ENCODE measurements at places on chromosomes 12 and 14.

- DNase-seq = no peak
Measured at GRCh38 chr12:101945369-101946232, 68.2 kb downstream of the DRAM1 start.

GRCh38 chr12:121811434-121812319 lies 7.9 kb downstream of the SETD1B start:
- no peak for DNase-seq

- no peak for DNase-seq
Measured at GRCh38 chr12:55637467-55637866, 775 bp downstream of the OR10P1 start.

- no peak for DNase-seq
Measured at GRCh38 chr12:10982244-10982643, 4.5 kb downstream of the TAS2R50 start.

- DNase-seq = no peak
Measured at GRCh38 chr14:95303552-95303951, 16.2 kb downstream of the CLMN start.

DNA sequence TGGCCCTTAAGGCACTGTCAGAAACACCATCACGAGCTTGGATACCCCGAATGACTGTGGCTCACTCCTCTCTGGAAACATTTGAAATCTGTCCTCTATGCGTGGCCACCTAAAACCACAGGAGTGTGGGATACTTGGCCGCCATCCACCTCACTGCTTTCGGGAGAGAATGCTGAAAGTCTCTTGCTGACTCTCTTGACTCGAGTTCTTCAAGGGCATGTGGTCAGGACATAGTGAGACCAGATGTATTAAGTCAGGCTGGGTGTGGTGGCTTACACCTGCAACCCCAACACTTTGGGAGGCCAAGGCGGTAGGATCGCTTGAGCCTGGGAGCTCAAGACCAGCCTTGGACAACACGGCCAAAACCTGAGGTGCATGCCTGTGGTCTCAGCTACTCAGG lies 174.7 kb upstream of the ALG10B start:
- DNase-seq = no peak

- no peak for DNase-seq
Measured at GRCh38 chr12:111211910-111212757, 156.8 kb downstream of the PHETA1 start.

DNA sequence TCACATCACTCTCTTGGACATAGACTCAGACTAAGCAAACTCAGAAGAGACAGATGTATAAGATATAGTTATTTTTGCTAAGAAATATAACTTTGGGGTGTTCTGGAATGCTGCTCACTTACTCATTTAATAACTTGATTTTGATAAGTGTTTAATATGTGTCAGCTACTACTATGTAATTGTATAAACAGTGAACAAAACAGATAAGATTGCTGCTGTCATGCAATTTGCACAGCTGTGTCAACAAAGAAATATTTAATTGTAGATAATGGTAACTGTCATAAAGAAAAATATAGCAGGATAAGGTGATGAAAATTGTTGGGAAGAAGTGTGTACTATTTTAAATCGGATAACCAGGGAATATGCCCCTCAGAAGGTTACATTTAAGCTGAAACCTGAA lies 84.1 kb upstream of the ZDHHC17 start:
- DNase-seq = no peak

DNA sequence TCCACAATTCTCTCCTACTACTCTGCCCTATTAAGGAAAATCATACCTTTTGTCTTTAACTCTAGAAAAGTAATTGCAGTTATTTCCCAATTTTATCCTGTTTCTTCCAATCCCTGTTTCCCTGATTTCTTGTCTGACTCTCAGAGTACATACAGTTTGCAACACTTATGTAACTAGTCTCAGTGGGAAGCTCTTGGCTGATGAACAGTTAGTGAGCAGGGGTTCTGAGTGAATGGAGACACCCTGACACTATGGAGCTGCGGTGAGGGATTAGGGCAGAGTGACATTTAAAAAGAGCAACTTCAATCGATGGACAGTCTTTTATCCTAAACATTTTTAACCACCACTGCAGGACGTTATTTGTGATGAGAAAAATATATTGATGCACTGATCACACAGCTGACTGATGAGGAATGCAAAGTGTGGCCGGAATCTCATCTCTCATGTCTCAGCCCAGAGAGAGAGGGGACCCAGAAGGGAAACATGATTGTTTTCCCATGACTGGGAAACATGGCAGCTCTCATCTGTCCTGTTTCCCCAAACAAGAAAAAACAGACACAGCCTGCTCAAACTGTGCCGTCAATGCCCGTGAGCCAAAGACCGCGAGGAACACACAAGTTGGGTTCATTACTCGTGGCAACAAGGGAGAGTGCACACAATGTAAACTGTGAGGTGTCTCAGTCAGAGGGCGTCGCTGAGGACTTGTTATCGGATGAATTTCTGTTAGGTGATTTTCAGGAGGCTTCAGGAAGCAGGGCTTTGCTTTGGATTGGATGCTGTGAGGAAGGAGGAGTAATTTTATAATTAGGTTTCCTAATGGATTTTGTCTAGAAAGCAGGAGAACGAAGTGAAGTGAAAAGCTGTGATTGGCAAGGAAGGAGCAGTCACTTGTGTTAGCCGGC lies 5.2 kb upstream of the SLC6A13 start:
- no peak for DNase-seq

DNA sequence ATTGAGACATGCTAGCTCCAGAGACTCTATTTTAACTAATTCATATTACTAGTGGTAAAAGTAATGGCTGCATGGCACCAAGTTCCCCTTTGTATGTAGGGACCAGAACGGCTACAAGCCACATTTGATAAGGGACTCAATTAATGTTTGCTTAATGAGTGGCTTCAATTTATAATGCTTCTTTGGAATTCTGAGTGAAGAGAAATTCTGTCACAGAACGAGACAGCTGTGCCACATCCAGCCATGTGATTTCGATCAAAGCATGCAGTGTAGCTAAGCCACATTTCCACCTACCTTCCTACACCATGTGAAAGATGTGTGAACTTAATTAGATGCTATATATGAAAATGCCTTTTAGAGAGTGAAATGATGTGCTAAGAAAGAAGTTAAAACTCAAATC lies 217.4 kb downstream of the ACSS3 start:
- no peak for DNase-seq

- DNase-seq = no peak
Measured at GRCh38 chr12:58671196-58671595, 249.1 kb downstream of the LRIG3 start.

DNA sequence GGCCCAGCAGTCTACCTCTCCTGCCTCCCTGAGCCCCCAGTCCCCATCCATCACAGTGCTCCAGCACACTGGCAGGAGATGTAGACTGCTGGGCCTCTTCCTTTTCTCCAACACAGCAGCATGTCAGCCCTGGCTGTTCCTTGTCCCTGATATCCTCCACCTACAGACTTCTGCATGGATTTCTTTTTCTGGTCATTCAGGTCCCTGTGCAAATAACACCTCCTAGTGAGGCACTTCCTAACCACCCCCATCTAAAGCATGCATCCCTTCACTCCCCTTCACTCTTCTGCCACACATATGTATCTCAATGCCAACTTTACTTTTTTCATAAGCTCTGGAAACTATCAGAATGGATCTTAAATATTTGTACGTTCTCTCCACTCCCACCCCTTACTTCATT lies 81.5 kb downstream of the SLC24A4 start:
- no peak for DNase-seq

- no peak for DNase-seq
Measured at GRCh38 chr14:63910583-63911363, 58.0 kb downstream of the SYNE2 start.

DNA sequence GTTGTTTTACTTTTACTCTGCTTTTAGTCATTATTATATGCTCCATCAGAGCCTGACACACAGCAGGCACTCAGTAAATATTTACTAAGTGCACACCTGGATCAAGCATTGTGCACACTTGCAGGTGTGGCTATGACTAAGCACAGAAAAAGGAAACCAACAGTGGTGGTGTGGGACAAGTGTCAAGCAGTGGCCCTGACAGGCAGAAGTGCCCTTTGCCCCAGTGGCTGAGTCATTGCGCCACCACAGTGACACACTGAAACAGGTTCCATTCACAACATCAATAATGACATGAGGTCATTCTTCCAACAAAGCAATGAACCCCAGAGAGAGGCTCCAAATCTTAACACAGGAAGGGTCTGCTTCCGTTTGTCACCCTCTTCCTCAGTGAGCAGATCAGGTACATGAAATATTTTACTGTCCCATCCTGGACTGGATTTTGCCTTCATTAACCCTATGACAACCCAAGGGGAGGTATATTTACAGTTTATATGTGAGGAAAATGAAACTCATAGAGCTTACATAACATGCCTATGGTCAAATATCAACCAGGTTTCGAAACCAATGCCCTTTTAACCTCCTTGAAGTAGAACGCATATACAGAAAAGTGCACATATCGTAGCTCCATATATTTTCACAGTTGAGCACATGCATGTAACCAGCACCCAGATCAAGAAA lies 82.6 kb upstream of the GTF2A1 start:
- DNase-seq = peak; percentile 1

GRCh38 chr14:71332476-71332875 lies 425.2 kb downstream of the PCNX1 start:
- DNase-seq = no peak

- no peak for DNase-seq
Measured at GRCh38 chr14:56065621-56066290, 52.5 kb upstream of the PELI2 start.

- no peak for DNase-seq
Measured at GRCh38 chr14:34956931-34957330, 25.9 kb upstream of the SRP54 start.

- no peak for DNase-seq
Measured at GRCh38 chr12:27539191-27539631, 15.2 kb downstream of the PPFIBP1 start.

GRCh38 chr12:21980544-21980943 lies 39.3 kb upstream of the ABCC9 start:
- no peak for DNase-seq

DNA sequence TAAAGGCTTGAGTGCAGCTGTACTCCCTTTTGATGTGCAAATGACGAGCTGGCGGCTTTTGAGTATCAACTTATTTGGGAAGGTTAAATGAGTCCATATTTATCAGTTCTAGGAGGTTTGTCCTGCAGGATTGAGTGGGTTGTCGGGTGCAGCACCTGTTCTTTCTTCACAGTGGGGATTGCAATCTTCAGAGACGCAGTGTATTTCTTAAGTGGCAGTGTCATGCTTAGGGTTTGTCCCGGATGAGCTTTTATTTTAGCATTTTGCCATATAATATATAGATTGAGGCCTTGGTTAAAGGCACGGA lies 1.2 kb downstream of the FUT8 start:
- no peak for DNase-seq

DNA sequence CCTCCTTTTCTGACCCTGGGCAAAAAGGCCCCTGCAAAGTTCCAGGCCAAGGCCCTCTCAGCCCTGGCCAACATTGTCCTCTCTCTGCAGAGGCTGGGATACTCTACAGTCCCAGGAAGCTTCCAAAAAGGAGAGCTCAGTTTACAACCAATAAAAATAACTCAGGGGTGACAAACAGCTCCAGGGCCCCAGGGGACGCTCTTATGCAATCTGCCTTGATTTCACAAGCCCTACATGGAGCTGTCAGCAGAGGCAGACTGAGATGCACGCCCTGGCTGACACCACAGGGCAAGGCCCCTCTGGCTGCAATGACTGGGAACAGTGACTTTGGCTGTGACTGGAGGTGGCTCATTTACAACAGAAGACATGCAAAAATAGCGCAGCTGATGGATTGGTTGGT lies 129.0 kb upstream of the MED13L start:
- DNase-seq = no peak

GRCh38 chr14:80638620-80639515 lies 302.7 kb downstream of the CEP128 start:
- no peak for DNase-seq

DNA sequence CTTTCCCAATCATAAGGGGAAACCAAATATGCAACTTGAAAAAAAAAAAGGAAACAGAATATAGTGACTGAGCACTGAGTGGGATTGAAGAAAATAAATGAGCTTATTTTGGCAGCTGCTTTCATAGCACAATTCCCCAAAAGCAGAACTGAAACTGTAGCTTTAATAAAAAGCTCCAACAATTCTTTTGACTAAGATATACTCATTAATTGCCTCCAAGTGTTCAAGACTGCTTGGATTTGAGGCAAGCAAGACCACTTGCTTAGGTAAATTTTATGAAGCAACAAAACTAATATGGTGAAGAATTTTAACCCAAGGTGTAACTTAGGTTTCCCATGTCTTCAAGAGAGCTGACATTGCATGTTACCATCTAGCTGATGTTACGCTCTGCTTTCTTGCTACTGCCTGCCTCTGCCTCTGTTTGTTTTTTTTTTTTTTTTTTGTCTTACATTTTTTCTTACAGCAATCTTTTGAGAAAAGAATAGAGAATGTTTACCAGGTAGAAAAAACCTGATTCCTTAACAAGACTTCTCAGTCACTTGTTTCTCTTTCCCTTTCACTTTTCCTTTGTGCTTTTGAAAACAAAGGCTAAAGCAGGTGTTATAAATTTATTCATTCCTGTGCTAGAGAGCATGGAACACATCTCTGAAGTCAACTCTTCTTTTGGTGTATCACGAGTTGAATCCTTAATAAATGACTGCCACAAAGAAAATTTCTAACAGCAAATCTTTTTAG lies 134.4 kb downstream of the BCAT1 start:
- DNase-seq = no peak

DNA sequence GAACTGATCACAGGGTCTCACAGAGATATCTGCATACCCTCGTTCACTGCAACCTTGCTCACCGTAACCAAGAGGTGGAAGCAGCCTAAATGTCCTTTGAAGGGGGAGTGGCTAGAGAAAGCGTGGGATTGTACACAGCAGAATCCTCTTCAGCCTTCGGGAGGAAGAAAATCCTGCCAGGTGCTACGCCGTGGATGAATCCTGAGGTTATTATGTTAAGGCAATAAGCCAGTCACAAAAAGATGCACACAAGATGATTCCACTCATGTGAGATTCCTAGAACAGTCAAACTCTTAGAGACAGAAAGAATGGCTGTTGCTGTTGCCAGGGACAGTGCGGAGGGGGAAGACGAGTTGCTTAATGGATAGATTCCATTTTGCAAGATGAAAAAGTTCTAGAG lies 39.6 kb upstream of the SFSWAP start:
- DNase-seq = no peak

GRCh38 chr12:67802731-67803130 lies 154.2 kb downstream of the DYRK2 start:
- DNase-seq = no peak

GRCh38 chr14:103192246-103192840 lies 69.1 kb downstream of the TNFAIP2 start:
- DNase-seq = no peak

GRCh38 chr12:52221912-52222457 lies 11.1 kb upstream of the KRT7 start:
- DNase-seq = peak; percentile 76

DNA sequence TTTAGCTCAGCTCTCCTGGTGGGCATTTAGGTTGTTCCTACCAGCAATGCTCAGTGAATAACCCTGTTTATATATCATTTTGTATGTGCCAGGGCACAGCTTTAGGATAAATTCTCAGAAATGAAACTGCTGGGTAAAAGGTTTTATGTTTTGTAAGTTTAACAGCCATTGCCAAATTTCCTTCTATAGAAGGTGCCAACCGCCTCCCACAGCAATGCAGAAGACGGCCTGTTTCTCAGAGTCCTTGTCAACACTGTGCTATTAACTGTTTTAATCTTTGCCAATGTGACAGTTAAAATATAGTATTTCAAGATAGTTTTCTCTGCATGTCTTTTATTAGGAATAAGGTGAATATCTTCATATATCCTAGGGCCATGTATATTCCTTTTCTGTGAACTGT lies 65.0 kb downstream of the PPP1R13B start:
- no peak for DNase-seq
